ENCODE measurements at places on chromosomes 6 and 20.

DNA sequence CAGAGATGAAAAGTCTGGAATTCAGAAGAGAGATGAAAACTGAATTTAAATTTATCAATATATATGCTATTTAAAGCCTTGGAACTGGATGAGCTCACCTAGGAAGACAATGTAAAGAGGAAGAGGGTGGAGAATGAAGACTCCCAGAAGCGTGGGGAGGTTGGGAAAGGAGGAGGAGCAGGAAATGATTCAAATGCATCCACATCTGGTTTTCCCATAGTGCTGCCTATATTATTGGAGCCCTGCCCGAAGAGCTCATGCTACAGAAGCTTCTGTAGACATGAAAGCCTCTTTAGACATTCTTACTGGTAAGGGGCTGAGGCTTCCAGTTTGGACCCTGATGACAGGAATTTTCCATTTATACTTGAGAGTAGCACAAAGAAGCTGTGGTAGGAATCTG lies 19.2 kb downstream of the PDE7B start:
- DNase-seq = no peak

- DNase-seq = no peak
Measured at GRCh38 chr6:139736325-139736906, 362.0 kb upstream of the CITED2 start.

- no peak for DNase-seq
Measured at GRCh38 chr6:116090251-116090650, 10.4 kb upstream of the NT5DC1 start.

GRCh38 chr20:11375335-11375734 lies 542.4 kb upstream of the BTBD3 start:
- DNase-seq = no peak

DNA sequence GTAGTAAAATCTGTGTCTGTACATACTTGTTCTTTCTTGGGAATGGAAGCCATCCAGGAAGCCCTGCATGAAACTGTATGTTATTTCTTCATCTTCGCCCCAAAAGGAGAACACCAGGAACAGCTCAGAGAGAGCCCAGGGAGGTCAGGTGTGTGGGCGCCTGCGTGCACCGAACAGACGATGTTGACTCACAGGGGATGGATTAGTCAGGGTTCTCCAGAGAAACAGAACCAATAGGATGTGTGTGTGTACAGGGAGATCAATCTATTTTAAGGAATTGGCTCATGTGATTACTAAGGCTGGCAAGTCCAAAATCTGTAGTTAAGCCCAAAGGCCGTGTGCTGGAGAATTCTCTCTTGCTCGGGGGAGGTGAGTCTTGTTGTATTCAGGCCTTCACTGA lies 45.7 kb downstream of the RNASET2 start:
- no peak for DNase-seq

- no peak for DNase-seq
Measured at GRCh38 chr20:1450926-1451491, 15.6 kb downstream of the NSFL1C start.

GRCh38 chr6:121984956-121985355 lies 414.5 kb upstream of the HSF2 start:
- DNase-seq = no peak

DNA sequence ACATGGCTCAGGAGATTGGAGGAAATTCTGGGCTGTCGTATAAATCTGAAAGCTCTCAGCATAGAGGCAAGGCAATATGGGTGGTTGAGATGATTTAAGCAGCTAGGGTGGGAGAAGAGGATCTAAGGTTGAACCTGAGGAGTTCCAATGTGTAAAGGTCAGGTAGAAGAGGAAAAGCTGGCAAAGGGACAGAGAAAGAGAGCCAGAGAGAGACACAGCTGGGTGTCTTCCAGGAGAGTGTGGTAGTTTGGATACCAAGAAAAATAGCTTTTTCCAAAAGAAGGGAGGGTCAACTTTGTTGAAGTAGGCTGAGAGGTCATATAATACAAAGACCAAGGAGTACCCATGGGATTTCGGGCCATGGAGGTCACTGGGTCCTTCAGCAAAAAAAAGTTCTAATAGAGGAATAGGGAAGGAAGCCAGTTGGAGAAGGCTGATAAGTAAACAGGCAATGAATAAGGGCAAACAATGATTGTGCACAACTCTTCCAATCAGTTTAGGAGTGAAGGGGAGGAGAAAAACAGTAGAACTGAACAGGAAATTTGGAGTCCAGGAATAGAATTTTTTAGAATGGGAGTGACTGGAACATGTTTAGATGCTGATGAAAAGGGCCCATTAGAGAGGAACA lies 135.1 kb downstream of the QRSL1 start:
- no peak for DNase-seq

GRCh38 chr6:154916857-154917256 lies 78.3 kb upstream of the TIAM2 start:
- no peak for DNase-seq

DNA sequence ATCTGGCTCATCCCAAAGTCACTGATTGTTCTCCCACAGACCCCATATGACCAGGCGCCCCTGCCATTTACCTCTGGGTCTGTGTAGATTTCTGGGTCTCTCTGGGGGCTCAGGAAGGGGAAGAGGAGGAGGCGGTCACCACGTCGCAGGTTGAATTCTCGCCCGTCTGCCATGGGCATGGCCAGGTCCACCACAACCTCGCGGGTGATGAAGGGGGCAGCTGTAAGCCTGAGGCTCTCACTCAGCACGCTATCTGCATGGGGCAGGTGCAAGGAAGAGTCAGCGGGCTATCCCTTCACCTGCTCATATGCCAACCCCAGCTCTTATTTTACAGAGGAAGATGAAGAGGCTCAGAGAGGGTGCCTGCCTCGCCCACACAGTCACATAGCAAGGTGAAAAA lies 30.5 kb upstream of the KCNB1 start:
- DNase-seq = no peak

- DNase-seq = no peak
Measured at GRCh38 chr6:52752310-52752709, 11.0 kb downstream of the GSTA2 start.

DNA sequence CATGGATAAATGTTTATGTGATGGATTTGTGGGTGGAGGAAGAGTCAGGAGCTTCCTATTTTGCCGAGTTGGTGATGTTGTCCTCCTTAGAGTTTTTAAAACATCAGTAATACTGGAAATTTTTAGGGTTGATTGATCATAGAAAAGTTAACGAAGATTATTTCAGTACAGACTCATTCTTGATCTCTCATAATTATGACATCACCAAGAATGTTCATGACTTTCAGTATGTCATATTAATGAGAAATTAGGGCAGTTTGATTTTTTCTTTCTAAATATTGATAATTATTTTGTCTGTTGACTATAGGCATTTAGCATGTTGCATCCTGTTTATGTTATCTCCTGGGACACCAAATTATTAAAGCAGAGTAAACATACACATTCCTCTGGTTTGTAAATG lies 512.2 kb downstream of the CD109 start:
- DNase-seq = no peak

GRCh38 chr6:3773678-3774298 lies 22.3 kb upstream of the PXDC1 start:
- no peak for DNase-seq

GRCh38 chr6:36688063-36688738 lies 9.4 kb upstream of the RAB44 start:
- no peak for DNase-seq

DNA sequence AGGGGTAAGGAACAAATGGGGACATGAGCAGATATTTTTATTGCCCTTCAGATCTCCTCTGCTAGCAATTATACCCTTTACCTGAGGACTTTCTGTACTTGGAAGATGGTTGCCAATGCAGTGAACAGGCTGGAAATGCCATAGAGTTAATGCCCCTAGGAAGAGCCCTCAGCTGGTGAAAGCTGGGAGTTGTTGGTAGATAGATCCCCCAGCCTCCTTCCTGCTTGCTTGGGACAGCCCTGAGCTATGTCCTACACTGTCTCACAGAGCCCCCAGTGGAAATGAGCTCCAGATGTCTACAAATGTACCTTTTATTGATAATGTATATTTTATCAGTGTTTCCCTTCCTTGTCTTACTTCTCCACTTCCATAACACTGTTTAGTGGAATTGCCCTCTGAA lies 87.6 kb upstream of the PAK5 start:
- DNase-seq = no peak

- no peak for DNase-seq
Measured at GRCh38 chr6:38184585-38185080, 365.1 kb downstream of the ZFAND3 start.

Measured in CD4-positive, alpha-beta T cell treated with Interleukin-6 at 100 ng/mL for 8 hours (primary cell).